ENCODE measurements at places on chromosomes 1 and 21.

DNA sequence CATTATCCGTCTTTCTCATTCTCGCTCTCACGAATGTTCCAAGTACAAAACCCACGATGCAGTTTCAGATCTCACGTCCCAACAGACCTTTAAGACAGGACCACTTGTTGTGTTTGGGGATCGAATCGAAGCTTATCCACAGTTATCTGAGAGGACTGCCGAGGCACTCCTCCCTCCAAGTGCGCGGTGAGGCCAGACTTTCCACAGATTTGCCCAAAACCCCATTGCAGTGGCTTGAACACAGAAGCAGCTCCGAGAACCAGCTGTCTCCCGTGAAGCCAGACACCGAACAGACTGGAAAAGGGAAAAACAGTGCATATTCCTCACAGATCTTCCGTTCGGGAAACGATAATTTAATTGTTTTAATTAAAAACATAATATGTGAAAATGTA lies 46.5 kb upstream of the COL6A2 start:
- DNase-seq, result no peak

- DNase-seq, result no peak
These were observed 2.4 kb upstream of the SIM2 start for GRCh38 chr21:36696390-36697059.

DNA sequence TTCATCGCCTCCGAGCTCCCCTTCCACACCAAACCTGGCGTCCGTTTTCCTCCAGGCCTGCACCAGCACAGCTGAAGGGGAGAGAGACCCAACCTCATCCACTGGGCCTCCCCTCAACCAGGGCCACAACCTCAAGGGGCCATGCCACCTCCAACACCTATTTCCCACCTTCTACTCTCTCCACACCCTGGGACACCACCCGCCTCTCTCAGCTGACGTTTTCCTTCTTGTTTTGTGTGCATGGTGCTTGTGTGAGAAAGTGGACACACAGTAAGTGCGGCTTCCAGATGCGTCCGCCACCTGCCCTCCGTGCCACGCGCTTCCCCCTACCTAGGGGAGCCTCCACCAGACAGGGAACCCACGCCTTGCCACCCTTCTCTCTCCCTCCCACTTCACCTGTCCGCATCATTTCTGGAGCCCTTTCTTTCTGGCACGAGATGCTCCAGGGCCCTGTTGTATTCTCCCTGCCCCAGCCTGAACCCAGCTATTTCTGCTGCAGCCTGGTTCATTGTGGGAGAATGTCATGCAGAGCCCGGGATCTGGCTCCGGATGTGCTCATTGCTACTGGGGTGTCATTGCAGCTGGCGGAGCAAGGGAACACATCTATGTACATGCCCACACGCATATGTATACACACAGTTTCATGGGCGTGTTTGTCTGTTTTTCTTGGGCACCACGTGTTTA lies 1.3 kb upstream of the GNB1 start:
- DNase-seq, result no peak

GRCh38 chr1:172616195-172616594 lies 42.7 kb upstream of the FASLG start:
- no peak for DNase-seq

- no peak for DNase-seq
These were observed 25.5 kb downstream of the MAN1C1 start for GRCh38 chr1:25641931-25642573.

GRCh38 chr1:207463021-207463420 lies 8.9 kb downstream of the CR2 start:
- DNase-seq, result no peak

DNA sequence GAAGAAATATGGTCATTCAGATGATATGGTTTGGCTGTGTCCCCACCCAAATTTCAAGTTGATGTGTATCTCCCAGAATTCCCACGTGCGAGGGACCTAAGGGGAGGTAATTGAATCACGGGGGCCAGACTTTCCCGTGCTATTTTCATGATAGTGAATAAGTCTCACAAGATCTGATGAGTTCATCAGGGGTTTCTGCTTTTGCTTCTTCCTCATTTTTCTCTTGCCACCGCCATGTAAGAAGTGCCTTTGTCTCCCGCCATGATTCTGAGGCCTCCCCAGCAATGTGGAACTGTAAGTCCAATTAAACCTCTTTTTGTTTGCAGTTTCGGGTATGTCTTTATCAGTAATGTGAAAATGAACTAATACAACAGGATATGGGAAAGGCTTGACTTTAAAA lies 1.4 kb upstream of the DPM3 start:
- no peak for DNase-seq

GRCh38 chr1:185479796-185480195 lies 162.8 kb upstream of the IVNS1ABP start:
- DNase-seq, result no peak

DNA sequence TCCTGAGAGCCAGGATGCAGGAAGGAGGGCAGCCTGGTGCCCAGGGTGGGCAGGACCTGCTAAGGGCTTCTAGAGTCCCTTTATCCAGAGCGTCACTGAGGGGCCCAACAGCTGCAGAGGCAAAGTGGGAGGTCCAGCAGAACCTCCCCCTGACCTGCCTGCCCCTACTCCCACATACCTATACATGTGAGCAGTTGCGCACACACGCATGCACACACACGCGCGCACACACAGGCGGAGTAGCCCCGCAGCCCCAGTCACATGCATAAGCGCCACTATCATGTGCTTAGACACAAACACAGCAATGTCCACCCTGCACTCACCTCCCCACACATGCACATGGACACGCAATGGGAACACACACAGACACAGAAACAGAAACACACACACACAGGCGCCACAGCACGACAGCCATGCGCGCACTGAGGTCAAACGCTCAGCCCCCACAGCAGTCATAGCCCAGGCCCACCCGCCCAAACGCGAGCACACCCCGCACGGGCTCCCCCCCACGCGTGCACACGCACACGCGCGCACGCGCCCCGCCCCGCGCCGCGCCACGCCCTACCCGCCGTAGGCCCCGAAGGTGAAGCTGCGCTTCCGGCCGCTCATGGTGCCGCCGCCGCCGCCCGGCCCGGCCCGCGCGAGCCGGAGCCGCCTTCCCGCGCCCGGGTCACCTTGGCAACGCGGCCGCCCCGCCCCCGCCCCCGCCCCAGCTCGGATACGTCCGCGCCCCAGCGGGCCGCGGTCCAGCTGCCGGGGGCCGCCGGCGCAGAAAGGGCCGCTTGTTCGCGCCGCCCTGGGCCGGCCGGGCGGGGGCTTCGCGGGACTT lies 17.7 kb downstream of the RAP1GAP start:
- DNase-seq, result no peak

DNA sequence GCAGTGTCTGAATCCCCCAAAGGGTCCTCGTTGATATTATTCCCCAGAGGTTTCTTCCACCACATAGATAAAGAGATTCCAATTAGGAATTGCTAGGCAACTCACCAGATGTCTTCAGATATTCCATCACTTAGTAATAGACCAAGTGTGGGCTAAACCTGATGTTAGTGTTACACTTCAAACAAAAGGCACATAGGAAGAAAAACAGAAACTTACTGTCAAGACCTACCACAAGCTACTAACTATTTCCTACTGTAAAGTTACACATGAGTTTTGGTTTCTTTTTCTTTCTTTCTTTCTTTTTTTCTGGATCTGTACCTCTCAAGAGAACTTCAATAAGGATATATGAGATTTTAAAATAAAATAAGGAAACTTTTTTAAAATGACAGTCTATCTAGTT lies 879.1 kb upstream of the NEGR1 start:
- DNase-seq, result no peak

DNA sequence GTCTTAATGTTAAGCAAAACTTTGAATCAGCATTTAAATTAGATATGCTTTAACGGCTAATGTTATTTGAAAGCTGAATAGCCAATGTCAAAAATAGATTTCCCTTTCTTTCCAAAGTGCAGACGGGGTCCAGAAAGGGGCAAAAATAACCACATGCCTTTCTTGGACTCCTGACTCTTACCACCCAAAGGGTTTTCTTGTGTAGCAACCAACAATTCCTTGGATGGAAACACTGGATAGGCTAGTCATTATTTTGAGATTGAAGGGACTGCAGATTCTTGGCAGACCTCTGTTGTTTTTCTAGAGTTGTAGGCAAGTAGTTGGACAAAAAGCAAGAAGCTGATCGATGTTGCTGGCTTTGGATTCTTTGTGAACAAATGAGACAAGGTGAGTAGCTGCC lies 107.0 kb downstream of the MRPS6 start:
- DNase-seq, result no peak

GRCh38 chr1:100710906-100711682 lies 8.4 kb upstream of the VCAM1 start:
- DNase-seq, result no peak

GRCh38 chr1:114502080-114502479 lies 8.9 kb downstream of the TRIM33 start:
- no peak for DNase-seq

- no peak for DNase-seq
These were observed 41.0 kb upstream of the ZNF326 start for GRCh38 chr1:89953929-89954328.

DNA sequence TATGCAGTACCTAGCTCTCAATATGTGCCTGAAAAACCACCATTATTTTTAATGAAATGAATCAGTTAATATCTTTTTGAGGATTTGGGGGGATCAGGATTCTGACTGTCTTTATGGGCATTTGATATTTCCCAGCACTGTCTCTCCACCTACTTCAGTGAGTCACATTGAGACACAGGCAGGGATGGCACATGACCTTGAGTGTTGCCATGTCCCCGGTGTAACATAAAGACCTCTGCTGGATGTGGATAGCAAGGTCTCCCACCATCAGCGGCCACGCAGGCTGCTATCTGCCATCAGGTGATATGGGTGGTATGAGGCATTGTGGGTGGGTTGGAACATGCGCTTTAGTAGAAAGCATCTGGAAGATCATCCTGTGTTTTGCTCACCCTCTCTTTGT lies 103.2 kb downstream of the RGL1 start:
- no peak for DNase-seq

DNA sequence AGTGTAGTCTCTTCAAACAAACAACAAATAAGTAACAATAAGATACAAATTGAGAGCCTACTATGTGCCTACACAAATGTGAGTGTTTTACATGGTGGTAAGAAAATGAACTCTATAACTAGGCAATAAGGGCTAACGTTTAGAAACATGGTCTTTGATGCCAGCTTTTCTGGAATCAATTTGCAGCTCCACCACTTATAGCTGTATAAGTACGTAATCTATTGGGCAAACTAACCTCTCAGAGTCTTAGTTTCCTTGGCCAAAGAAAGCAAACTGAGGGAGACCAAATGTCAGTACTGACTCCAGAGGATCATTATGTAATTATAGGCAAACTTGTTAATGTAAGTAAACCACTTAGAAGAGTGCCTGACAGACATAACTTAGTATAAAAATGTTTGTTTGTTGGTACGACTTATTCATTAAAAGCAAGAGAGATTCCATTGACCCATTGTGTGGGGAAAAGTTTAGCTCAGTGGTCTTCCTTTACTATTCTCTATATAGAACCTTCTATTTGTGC lies 59.7 kb downstream of the LBR start:
- DNase-seq, result no peak

- DNase-seq, result peak; percentile 3
These were observed 51.6 kb downstream of the PCBP3 start for GRCh38 chr21:45695086-45695485.

- DNase-seq, result no peak
These were observed 200.9 kb downstream of the RPS6KC1 start for GRCh38 chr1:213251972-213252371.

DNA sequence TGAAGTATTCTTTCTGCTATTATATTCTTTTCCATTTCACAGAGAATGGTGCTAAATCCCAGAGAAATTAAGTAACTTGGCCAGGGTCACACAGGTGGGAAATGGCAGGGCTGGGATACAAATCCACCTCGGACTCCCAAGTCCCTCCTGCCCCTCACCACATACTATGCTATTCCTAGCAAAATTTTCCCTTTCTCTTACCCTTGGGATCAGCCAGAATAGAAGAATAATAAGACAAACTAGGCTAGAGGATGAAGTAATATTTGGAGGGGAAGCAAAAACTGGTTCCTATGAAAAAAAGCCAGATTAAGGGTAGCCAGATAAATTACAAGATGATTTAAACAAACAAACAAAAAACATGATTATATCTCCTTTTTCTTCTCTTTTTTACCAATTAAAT lies 62.5 kb downstream of the TGFB2 start:
- DNase-seq, result no peak

DNA sequence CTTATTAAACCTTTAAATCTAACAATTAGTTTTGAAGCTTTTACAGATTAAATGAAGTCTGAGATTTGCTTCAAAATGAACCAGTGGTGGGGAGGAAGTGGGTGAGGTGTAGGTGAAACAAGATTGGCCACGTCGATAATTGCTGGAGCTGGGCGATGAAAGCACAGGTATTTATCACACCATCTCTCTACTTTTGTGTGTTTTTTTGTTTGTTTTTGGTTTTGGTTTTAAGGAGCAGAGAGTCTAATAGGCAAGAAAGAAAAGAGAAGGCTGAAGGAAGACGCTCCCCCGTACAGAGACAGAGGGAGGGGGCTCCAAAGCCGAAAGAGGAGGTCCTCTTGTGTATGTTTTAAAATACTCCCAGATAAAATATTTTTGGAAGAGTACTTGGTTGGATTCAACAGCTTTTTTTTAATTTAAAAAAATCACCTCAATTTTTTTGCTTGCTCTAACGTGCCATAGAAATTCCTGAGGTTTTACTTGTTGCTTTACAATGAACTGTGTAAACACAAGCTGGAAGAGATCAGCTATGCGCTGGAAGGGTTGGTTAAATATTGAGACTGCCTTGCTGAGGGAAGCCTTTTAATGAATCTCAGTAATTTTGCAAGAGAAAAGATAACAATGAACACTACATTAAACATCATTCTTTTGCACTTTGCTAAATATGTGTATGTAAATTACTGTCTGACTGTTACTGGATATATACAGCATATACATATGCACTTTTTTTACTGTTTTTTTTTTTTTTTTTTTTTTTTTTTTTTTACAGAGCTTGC lies 6.7 kb upstream of the LGALS8 start:
- no peak for DNase-seq

GRCh38 chr1:61254634-61255357 lies 172.4 kb downstream of the NFIA start:
- peak; percentile 59 for DNase-seq

GRCh38 chr1:244634546-244634945 lies 18.4 kb upstream of the DESI2 start:
- no peak for DNase-seq

DNA sequence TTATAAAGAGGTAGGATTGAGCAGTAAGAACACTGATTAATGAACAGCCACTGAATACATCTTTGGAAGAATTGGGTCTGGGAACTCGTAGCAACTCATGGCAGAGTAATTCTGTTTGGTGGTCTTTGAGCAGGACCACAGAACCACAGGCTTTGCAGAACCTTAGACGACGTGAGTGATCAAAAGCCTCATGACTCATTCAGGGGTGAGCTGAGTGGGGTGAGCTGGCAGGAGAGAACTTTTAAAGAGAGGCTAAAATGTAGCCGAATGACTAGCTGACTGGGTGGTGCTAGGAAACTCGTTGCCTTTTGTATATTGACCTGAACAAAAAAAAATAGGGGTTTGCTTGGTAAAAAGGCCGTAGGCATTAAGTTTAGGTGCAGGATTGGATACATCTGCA lies 313.8 kb downstream of the TGFB2 start:
- no peak for DNase-seq

GRCh38 chr1:101592845-101593244 lies 356.0 kb downstream of the S1PR1 start:
- no peak for DNase-seq
